ENCODE measurements at places on chromosomes 16 and 17.

DNA sequence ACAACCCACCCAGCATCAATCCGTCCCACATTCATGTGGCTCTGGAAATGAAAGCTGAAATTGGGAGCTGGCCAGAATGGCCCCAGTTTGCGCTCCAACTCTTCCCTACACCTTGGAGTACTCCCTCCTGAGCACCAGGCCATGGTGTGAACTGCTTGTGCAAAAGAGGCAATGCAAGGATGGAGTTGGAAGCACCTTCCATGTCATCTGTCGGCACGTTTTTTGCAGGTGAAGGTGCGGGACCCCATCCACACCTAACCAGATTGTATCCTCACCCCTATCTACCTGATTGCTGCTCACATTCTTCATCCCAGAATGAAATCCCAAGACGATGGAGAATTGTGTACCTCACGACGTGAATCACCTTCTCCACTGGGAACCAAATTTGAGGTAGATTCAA, 136.6 kb upstream of the WSB1 start:
- DNase-seq = no peak

DNA sequence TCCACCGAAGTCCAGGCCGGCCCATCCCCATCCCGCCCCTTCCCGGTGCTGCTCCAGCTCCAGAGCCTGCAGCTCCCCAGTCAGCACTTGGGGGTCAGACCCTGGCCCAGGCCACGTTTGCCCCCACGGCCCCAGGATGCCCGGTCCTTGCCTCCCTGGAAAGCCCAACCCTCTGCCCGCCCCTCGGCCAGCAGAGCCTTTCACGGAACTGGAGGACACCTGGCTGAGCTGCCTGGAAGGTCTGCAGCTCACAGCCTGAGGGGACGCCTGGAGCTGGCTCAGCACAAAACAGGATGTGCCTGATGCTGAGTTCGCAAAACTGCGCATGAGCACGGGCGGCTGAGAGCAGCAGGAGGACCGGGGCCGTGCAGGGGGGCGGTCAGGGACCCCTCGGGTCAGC, 29.7 kb upstream of the SSTR5 start:
- DNase-seq = no peak

GRCh38 chr17:62625184-62625869, 2.1 kb upstream of the MRC2 start:
- no peak for DNase-seq

GRCh38 chr16:23244122-23244521, 58.0 kb upstream of the SCNN1B start:
- DNase-seq = no peak

GRCh38 chr16:4273858-4274311, 1.1 kb upstream of the TFAP4 start:
- peak; percentile 45 for DNase-seq

- no peak for DNase-seq
These were observed 18.2 kb upstream of the BHLHA9 start for GRCh38 chr17:1251866-1252608.

DNA sequence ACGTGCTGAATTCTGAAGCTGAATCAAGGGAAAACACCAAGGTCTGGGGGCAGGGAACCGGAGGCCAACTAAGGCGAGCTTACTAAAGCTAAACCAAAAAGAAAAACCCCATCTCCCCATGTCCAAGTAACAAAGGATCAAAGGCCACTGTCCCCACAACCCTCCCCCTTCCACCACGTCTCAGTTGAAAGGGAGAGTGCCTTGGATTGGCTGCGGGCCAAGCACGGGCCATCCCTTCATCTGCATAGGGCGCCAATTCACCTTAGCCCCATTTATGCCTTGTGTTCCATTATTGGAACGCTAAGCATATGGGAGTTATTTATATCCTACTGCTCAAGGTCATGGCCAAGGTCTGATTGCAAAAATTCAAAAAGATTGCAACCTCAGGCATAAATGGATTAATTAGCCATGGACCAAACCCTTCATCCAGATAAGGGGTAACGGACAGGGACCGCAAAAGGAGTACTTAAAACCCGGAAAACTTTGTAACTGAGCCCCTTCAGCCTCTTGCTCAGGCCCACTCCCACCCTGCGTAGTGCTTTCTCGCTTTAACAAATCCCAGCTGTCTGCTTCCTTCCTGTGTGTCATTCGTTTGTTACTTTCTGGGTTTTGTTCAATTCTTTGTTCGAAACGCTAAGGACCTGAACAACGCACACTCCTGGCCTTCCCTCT, 740 bp upstream of the ATP6V0D1 start:
- DNase-seq = peak; percentile 56

DNA sequence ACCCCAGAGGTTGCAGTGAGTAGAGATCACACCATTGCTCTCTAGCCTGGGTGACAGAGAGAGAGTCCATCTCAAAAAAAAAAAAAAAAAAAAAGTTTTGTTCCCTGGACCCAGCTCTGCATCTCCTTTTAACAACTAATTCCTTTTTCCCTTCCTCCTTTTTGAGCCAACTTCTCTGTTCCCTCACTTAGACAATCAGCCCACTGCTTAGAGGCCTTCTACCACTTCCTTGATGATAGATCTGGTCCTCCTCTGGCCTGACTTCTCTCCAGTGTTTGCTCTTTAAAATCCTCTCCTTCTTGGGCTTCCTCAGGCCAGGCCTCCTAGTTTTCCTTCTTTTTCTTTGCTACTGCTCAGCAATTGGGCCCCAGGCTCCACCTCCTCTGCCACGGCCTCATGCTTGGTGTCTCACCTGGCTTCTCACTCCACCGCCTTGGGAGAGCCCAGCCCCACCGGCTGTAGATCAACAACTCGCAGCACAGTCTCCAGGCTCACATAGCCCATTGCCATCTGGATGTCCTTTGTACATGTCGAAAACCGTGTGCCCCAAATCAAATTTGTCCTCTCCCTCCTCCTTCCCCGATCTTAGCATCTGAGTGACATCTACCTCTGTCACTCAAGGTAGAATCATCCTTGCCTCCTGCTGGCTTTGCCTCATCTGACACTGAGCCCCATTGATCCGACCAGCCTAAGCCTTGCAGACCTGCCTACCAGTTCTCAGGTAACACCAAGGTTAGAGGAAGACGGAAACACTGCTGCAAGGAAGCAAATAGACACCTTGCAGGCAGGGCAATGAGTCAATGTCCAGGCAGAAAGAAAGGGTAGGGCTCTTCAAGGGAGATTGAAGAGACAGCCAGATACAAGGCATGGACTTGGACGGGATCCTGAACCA, 17.4 kb downstream of the ARHGAP27 start:
- DNase-seq = no peak

DNA sequence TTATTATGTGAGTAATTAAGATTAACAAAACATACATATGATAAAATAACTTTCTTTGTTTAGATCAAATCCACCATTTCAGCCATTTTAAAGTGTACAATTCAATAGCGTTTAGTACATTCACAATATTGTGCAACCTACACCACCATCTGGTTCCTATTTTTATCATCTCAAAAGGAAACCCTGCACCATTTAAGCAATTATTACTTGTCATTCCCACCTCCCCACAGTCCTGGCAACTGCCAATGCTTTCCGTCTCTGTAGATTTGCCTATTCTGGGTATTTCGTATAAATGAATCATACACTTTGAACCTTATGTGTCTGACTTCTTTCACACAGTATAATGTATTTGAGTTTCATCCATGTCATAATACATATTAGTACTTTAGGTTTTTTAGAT, 162.5 kb upstream of the CNTNAP4 start:
- DNase-seq = no peak

DNA sequence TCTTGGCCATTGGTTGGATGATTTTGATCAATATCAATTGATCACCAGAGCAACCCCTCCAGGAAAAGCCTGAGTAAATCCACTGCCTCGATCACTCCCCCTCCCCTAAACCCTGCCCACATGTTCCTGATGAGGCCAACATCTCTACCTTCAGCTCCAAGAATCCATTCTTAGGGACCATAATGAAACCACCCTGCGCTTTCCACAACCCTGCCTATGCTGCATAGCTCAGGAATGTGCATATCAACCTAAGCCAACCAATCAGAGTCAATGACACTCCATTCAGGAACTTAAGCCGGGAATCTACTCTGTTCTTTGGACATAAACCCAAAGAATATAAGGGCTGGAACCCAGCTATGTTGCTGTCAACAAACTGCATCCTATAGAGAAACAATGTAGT, 86.3 kb downstream of the MYH11 start:
- DNase-seq = no peak

DNA sequence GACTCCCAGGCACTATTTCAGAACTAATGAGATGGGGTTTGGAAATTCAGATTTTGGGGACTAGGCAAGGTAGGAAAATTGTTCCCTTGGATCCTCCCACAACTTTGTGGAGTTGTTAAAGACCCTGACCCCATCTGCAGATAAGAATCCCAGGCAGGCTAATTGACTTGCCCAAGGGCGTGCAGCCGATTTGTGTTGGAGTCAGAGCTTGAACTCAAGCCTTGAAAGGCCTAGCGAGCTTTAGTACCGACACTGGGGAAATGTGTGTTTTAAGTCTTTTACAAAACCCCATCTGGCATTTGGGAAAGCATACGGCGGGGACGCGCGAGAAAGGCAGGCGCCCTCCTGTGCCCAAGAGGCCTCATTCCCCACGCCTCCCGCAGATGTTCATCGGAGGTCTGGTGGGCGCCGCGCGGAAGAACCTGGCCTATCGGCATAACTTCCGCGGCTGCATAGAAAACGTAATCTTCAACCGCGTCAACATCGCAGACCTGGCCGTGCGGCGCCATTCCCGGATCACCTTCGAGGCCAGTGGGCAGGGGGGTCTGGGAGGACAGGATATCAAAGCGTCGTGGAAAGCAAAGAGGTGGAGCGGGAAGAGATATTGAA, 4.3 kb downstream of the CNTNAP1 start:
- no peak for DNase-seq

DNA sequence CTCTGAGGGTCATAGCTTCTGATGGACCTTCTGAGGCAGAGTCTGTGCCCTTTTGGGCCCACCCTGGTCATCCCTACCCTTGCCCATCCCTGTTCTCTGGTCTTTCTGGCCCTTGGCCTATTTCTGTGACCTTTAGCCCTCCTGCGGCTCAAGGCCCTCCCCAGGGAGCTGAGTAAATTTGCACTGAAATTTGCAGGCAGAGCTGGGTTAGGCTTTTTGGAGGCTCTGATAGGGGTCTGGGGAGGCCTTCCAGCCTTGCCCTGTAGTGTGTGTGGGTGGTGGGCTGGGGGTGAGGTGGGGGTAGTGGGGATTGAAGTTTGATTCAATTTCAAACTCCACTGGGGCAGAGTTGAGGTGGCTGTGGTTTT, 17.8 kb downstream of the RARA start:
- DNase-seq = no peak

- DNase-seq = peak; percentile 46
These were observed 99.6 kb downstream of the ADCY9 start for GRCh38 chr16:4016658-4017057.

DNA sequence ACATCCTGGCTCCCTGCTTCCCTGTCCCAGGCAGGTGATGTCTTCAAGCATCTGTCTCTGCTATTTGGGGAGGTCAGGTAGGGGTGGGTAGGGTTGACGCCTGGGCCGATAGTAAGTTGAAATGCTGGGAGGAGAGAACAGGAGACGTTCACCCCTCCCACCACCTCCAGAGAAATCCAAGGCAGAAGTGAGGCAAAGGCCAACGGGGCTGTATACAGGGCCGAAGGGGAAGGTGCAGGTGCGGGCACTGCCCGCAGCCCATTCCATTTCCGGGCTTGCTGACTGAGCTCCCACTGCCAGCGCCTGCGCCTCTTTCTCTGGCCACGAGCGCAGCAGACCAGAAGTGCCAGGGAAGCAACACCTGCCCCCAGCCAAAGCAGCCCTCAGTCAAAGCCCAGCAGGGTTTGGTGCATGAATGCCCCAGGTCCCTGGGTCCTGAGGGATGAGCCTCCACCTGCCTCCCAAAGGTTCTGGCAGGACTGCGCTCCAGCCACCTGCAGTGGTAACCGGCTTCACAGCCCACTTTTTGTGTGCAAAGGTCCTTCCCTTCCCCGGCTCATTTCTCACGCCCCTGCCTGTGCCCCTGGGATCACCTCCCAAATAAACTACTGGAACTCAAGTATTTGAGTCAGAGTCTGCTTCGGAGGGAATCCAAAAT, 127.6 kb upstream of the TNRC6C start:
- no peak for DNase-seq

DNA sequence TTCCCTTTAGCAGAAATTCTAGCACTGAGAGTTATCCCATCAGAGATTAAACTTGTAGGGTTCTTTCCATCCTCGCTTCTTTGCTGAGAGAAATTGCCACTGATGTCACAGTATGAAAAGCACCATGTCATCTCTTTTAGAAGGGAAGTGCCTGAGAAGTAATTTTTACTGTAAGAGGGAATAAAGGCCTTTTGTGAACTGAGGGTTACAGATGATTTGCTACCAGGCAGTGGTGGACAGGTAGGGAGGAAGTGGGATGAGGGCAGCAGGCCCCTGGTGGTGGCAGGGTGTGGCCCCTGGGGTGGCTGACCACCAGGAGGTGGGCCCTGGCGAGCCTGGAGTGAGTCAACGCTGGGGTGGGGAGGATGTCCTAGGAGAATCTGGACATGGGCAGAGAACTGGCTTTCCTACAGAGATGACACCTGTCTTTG, 6.4 kb upstream of the MILR1 start:
- no peak for DNase-seq

GRCh38 chr16:86384980-86385379, 125.3 kb upstream of the FOXF1 start:
- no peak for DNase-seq

- DNase-seq = no peak
These were observed 9.7 kb downstream of the DRC7 start for GRCh38 chr16:57704011-57704904.

DNA sequence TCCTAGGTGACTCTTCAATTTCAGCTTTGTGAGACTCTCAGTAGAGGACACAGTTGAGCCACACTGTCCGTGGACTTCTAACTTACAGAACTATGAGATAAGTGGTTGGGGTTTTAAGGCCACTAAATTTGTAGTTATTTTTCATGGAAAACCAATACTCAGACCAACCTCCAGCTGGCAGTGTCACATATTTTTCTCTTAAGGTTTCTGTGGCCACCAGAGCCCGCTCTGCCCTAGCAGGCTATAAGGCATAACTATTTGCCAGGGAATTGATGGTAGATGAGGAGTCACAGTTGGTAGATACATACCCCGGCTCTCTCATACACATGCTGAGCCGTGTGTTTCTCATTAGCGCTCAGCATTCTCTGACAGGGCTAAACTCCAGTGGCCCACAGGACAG, 336.8 kb upstream of the MON1B start:
- no peak for DNase-seq

GRCh38 chr16:12573730-12574383, 229.8 kb downstream of the CPPED1 start:
- peak; percentile 44 for DNase-seq

- no peak for DNase-seq
These were observed 78.4 kb downstream of the ABCC1 start for GRCh38 chr16:16027728-16028310.

DNA sequence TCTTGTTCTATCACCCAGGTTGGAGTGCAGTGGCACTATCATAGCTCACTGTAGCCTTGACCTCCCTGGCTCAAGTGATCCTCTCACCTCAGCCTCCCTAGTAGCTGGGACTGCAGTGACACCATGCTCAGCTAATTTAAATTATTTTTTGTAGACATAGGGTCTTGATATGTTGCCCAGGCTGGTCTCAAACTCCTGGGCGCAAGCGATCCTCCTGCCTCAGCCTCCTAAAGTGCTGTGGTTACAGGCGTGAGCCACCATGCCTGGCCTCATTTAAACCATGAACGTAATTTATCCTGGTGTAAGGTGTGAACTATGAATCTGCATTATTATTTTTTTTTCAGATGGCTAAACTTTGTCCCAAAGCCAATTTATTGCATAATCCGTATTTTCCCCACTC, 37.3 kb downstream of the LAT start:
- DNase-seq = no peak

- DNase-seq = no peak
These were observed 384.6 kb downstream of the CNTNAP4 start for GRCh38 chr16:76661691-76662235.

GRCh38 chr17:15268461-15268860, 3.3 kb upstream of the PMP22 start:
- no peak for DNase-seq

All from CD4-positive, alpha-beta T cell treated with Interleukin-21 for 1 hour (primary cell).